ENCODE measurements at places on chromosomes 4 and X.

- DNase-seq = no peak
Observed at GRCh38 chrX:77347572-77347971, 99.6 kb upstream of the FGF16 start.

DNA sequence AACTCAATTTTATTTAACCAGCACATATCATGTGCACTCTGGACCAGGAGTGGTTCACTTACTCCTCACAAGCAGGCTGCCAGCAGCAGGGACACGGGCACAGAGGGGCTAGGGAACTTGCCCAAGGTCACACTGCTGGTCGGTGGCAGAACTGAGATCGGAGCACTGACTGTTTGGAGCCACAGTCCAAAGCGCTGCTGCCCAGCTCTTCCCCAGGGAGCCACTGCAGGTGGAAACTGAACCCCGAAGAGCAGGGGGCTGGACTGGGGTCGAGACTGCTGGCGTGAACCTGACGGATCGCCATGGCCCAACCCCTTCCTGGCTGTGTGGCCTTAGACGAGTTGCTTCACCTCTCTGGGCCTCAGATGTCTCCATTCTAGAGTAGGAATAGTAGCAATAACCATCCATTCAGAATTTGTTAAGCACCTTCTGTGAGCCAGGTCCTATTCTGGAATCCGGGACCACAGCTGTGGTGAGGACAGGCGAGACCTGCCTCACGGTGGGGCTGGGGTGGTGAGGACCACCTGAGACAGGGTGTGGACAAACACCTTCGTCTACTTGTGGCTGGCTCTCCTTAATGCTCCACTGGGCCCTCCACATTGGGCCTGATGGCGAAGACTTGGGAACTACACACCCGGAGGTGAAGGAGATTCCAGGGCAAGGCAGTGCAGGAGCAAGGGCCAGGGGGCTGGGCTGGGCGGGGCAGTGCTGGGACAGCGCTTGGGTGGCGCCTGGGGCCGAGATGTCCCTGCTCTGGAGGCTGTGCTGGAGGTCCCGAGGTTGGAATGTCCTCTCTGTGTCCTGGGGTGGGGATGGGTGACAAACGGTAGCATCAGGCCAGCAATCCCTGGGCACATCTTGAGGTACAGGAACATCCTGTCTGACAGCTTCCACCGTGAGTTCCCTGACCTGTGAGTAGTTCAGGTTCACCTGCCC lies 32.0 kb upstream of the KIAA0232 start:
- DNase-seq = no peak

- DNase-seq = no peak
Observed at GRCh38 chr4:158805635-158806471, 37.0 kb downstream of the FNIP2 start.

GRCh38 chrX:47523713-47524166 lies 37.3 kb upstream of the ARAF start:
- DNase-seq = no peak

GRCh38 chr4:37675587-37676290 lies 10.4 kb downstream of the RELL1 start:
- peak; percentile 43 for DNase-seq

DNA sequence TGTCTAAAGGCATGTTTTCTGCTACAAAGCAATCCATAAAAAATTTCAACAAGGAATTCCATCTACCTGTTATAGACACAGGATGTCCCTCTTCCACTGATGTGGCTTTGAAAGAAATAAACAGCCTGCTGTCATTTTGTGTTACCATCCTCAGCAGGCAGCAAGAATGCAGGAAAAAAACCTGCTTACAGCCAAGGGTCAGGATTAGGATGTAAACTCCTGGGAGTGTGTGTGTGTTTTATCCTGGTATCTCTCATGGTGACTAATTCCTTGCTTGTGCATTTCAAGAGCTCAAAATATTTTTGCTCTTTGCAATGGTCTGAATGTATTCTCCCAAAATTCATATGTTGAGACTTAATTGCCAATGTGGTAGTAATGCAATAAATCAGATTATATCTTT lies 28.6 kb upstream of the SFRP2 start:
- no peak for DNase-seq

DNA sequence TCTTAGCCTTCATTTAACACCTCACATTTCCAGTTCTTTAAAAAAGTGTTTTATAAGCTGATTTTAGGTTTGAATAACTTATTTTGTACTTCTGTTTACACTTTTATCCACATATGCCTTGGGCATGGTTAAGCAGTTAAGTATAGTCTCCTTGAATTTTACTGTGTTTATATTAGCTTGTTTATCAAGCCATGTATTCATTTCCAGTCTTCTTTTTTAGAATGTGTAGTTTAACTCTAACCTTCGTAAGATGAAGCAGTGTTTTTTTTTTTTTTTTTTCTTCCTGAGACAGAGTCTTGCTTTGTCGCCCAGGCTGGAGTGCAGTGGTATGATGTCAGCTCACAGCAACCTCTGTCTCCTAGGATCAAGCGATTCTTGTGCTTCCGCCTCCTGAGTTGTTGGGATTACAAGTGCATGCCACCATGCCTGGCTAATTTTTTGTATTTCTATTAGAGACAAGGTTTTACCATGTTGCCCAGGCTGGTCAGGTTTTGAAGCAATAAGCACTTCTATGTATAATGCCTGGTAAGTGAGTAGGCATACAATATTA lies 42.5 kb downstream of the BMP2K start:
- no peak for DNase-seq
